AG08396 (cell line): ENCODE measurements at places on chromosomes 2 and 18.

- no peak for DNase-seq
These were observed 193.8 kb downstream of the LRRTM4 start for GRCh38 chr2:77328134-77328931.

GRCh38 chr2:42622943-42623676 is 54.7 kb downstream of the MTA3 start:
- no peak for DNase-seq

GRCh38 chr2:147716906-147717305 is 127.9 kb upstream of the ACVR2A start:
- no peak for DNase-seq

DNA sequence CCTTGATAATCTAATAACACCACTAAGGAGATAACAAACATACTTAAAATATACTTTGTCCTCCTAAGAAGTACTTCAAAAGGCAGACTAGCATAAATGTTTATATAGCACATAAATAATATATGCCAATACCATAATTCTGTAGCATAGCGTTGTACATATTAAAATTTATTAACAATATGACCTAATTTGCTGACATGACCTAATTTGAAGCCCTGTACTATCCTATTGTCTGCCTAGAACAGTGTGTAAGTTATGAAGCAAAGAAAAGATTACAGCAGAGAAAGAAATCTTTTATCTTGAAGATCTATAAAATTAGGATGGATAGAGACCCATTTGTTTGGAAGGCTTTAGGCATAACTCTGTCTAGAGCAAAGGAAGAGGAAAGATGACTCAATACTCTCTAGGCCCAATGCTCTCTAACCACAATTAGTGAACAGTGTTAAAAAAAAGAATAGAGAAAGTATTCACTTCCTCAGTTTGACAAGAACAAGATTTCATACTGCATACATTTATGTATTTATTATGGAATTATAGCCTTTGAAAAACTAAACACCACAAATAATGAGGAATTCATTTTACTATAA is 231.3 kb downstream of the ZRANB3 start:
- peak; percentile 10 for DNase-seq

DNA sequence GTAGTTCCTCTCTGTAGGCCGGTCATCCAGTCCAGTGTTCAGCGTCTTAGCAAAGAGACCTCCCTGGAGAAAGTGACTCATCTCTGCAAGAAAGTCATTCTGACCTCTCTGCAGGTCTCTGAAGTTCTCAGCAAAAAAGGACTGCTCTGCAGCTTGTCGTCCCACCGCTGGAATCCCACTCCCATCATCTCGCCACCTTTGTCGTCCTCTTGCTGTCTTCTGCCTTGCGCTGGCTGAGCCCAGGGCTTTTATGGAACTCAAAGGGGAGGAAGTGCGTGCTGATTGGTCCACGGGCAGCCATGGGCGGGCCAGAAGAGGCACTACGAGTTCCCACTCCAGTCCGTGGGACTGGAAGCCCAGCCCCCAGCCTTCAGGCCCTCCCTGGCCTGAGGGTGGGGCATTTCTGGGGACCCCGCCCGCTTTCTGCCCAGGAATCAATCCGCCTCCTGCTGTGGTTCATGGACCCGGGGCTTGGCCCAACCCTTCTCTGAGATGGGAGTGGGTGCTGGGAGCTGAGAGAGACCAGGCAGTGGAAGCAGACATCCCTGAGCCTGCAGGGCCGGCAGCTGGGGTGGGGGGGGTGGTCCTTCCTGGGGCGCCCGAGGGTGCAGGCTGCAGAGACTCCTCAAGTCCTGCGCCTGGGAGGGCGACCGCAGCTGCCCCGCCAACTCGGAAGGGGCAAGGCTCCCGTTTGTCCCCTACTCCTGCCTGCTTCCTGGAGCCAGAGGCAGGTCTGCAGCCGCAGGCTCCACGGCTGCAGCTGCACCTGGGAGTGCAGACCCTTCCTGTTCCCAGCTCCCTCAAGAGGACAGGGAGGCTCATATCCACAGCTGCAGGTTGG is 660.7 kb upstream of the RAB6C start:
- no peak for DNase-seq

GRCh38 chr2:133526530-133527300 is 41.5 kb downstream of the NCKAP5 start:
- no peak for DNase-seq

DNA sequence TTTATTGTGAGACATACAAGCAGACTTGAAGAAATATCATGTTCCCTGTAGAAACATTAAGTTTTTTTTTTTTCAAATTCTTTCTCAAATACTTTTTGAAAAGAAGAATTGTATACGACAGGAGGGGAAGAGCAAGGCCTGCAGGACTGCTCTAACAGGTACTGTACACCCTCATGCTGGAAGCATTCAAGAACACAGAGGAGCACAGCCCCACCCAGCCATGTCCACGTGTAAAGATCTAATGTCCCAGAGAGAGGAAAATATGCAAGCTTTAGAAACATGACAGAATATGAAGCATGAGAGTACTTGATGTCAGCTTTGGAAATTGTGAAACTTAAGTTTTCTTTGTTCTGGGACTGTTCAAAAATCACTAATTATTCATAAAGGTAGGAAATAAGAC is 191.6 kb downstream of the TTC32 start:
- no peak for DNase-seq
